ENCODE measurements at places on chromosomes 7 and 10.

DNA sequence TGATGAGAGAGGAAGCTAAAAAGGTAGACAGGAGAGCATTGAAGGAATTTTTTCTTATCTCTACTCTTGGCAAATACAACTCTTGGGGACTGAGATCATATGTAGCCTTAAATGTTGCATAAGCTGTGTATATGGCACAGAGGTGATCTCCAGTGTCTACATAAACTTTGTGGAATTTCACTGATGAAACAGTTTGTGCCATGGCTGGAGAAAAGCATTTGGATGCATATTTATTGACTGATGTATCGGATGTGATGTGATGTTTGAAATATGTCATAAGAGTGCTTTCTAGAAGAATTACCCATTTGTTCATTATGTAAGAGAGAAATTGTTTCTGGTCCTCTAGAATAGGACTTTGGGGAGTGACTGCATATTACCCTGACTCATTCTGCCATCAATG lies 244.9 kb upstream of the LRRTM3 start:
- no peak for DNase-seq

GRCh38 chr7:90736968-90737939 lies 141.1 kb downstream of the CDK14 start:
- DNase-seq, result no peak

DNA sequence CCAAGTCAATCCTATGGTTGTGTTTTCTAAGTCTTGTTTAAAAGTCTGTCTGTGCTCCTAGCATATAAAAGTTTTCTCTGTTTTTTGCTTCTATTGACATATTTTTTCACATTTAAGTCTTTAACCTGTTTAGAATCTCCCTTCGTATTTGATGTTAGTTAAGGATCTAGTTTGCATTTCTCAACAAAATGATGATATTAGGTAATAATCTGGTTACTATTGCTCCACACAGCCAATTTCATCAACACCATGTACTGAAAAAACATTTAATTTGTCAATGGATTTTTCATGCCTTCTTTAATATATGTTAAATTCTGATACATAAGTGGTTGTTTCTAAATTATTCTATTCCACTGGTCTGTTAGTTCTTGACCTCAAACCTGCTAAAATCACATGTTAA lies 17.5 kb upstream of the TSGA13 start:
- DNase-seq, result no peak

- DNase-seq, result no peak
Measured at GRCh38 chr10:167383-167782, 32.1 kb downstream of the ZMYND11 start.

- DNase-seq, result no peak
Measured at GRCh38 chr10:130744631-130745030, 566.9 kb downstream of the TCERG1L start.

- no peak for DNase-seq
Measured at GRCh38 chr10:99775850-99776249, 6.6 kb upstream of the ABCC2 start.

GRCh38 chr7:1040790-1041189 lies 3.6 kb upstream of the GPR146 start:
- no peak for DNase-seq

- no peak for DNase-seq
Measured at GRCh38 chr7:101066141-101066832, 19.0 kb upstream of the TRIM56 start.

DNA sequence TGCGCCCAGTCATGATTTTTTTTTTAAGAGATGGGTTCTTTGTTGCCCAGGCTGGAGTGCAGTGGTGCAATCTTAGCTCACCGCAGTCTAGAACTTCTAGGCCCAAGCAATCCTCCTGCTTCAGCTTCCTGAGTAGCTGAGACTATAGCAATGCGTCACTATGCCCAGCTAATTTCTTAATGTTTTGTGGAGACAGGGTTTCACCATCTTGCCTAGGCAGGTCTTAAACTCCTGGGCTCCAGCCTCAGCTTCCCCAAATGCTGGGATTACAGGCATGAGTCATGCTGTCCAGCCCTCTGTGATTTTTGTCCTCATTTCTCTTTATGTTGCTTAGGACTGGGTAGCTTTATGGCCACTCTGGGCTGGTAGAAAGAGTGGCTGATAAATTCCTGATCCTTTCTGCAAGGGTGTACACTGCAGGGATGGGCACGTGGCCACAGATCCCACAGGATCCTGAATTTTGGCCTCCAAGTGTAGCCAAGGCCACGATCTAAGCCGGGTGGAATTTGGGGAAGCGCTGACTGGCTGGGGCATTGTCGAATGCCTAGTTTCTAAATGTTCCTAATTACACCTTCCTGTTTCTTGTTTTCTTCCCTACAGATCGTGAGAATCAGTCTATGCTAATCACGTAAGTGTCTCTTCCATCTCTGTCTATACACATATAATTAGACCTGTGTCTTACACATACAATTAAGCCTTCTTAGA lies 24.1 kb upstream of the MYH16 start:
- no peak for DNase-seq

GRCh38 chr7:29179115-29179514 lies 15.5 kb upstream of the CHN2 start:
- no peak for DNase-seq

GRCh38 chr7:115101199-115101598 lies 179.3 kb downstream of the MDFIC start:
- no peak for DNase-seq
